ENCODE measurements at places on chromosomes 7 and 10.
A peak's percentile ranks its signal among the peaks of the same experiment; 100 is the strongest.

DNA sequence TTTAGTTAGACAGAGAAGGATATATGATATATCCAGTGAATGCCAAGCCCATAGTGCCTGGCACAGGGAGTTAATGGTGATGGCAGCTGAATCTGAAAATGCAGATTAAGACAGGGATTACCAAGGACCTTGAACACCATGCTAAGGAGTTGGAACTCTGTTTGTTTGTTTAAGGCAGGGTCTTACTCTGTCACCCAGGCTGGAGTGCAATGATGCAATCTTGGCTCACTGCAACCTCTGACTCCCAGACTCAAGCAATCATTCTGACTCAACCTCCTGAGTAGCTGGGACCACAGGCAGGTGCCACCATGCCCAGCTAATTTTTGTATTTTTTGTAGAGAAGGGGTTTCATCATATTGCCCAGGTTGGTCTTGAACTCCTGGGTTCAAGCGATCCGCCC lies 1.6 kb downstream of the AKR1D1 start:
- ATAC-seq = no peak

DNA sequence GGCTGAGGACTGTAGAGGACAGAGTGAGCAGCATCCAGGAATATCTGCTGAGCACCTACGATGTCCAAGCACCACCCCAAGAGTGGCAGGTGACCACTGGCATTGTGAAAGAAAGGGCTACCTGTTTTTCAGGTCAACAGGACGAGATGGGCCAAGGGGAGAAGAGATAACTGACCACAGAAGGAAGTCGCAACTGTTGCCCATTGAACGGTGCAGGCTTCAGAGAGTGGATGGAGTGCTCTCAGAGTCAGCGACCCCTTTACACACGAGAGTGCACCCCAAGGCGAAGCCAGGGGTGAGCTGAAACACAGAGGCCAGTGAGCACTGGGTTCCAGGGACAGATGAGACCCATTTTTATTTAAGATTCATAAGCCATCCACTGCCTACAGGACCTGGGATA lies 42.3 kb downstream of the HIPK2 start:
- ATAC-seq = no peak

DNA sequence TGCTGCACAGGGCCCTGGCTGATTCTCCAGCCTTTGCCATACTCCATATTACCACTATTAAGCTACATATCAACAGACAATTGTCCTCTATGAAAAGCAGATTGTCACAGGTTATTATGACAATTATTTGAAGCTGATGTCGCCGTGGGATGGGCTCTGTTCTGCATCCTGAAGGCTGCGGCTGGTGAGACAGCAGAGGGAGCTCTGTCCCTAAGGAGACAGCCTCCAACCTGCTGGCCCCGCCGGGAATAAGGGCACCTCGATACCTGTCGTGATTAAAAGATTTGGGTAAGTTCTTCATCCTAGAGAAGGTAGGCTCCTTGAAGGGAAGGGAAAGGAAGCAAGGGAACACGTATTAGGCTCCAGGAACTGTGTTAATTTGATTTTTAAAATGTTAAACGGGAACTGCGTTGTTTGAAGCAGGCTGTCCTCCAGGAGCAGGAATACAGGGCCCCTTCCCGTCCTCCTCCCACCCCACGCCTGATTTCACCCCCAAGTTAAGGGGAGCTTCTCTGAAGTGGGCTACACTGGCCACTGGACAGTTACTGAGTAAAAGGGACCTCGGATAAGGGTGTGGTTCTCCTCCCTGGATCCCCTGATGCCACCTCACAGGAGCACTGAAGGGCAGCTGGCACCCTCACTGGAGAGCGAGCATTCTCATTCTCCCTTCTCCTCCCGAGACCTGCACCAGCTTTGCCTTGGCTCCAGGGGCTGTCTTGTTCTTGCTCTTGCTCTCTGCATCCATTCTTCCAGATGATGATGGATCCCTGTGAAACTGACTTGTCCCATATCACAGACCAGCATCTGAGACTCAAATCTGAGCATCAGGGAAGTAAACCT lies 11.8 kb upstream of the TIAL1 start:
- peak; percentile 56 for ATAC-seq

DNA sequence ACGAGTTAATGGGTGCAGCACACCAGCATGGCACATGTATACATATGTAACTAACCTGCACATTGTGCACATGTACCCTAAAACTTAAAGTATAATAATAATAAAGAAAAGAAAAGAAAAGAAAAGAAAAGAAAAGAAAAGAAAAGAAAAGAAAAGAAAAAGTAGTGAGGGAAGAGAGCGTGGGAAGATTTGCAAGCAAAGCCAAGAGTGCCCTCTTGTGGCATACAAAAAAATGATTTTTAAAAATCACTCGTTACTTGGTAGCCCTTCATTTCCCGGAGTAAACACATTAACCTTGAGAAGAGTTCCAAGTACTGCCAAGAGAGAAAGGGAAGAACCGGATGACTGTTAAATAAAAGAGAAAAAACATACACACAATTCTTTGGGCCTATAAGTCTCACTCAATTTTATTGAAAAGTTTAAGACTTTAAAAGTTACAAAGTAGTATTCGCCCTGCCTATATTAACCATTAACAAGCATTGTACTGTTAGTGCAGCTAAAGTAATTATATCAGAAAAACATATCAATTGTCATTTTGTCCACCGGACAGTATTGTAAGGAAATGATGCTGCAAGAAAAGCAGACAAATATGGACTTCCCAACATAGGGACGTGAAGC lies 6.2 kb upstream of the CH25H start:
- no peak for ATAC-seq

GRCh38 chr7:32115831-32116230 lies 45.6 kb upstream of the PDE1C start:
- no peak for ATAC-seq

GRCh38 chr10:116815641-116816415 lies 33.5 kb upstream of the ENO4 start:
- no peak for ATAC-seq

DNA sequence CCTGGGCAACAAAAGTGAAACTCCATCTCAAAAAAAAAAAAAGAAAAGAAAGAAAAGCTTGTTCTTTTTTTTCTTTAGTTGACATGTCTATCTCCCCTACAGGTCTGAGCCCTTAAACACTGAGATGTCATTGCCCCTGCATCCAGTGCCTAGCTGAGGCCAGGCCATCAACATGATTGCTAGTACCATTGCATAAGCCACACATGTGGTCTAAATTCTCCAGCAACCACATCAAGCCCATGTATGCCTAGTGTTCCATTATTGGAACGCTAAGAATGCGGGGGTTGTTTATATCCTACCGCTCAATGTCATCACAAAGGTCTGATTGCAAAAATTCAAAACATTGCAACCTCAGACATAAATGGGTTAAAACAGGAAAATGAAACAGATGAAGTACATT lies 62.7 kb downstream of the NPTX2 start:
- ATAC-seq = no peak

GRCh38 chr7:77550586-77550985 lies 13.5 kb downstream of the PTPN12 start:
- ATAC-seq = no peak

DNA sequence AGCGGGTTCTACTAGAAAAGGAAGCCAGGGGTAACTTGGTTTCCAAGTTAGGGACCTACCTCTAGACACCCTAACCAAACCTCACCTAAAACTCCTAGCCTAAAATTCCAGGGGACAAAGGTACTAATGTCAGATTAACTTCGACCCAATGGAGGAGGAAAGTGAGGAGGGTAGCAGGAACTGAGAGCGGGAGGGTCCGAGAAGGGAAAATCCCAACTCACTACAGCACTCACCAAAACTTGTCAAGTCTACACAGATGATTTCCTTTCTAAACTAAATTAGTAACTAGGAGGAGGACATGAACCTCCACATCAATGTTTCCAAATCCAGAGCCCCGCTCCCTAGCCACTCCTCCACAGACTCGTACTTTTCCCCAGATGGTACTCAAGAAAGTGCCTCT lies 22.6 kb downstream of the CHCHD3 start:
- ATAC-seq = no peak

DNA sequence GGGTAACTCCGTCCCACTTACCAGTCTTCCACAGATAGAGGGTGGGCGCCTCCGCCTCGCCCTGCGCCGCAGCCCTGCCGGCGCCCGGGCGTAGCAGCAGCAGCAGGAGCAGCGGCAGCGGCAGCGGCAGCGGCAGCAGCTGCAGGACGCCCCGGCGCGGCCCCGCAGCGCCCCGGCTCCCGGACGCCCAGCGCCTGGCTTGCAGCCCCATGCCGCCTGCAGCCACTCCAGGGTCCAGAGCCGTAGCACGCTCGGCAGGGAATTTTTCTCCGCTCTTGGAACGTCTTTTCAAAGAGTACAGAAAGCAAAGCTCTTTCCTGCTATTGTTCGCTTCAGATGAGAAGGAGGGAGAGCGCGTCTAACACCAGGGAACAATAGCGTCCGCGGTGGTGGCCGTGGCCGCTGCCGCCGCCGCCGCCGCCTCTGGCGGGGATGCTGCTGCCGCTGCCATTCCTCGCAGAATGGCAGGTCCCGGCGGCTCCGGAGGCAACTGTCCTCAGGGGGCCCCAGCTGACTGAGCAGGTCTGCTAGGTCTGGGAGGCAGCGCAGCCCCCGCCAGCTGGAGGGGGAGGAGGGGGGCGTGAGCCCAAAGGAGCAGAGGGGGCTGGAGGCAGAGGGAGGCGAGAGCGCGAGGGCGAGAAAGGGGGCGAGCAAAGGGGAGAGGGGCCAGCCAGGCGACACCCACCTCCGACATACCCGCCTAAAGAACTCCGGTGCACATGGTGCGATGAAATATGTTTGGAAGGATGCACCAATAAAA lies at the start of gene THSD7A:
THSD7A (minus strand) TSS at position 463 of the 760 bp plus-strand sequence; CDS start at position 211, 252 bp downstream.
- ATAC-seq = peak; percentile 41

DNA sequence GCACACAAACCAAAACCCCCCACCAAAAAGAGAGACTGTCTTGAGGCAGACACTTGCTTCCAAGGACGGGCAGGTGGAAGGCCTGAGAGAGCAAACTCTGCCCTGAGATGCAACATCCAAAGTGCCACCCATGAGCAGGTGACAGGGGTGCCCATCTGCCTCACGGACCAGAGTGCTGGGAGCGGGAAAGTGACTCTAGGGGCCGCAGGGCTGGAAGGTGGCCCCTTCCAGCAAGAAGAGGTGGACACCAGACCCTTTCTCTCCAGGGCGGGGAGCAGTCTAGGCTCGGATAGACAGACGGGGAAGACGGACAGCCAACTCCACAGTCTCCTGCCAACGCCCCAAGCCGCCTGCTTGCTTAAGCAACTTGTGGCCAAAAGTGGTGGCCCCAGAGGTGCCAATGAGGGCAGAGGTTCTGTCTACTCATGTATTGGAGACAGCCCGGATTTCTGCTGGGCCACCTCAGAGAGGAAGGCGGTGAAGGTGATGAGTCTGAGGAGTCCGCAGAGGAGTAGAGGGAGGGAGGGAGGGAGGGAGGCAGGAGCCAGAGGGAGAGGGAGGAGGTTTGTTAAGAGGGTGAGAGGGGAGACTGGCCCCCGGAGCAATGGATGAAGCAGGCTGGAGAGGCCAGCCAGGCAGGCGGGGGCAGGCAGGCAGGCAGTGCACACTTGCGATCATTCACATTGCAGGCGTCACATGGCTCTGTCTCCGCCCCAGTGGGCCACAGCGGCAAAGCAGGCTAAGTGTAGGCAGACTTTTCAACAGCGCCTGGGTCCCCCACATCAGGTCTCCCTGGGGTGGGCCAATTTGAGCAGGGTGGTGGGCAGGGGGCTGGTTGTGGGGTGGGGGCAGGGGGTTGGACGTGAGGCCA lies 65.6 kb downstream of the SLC29A4 start:
- no peak for ATAC-seq

GRCh38 chr10:72727130-72727529 lies 35.2 kb downstream of the MCU start:
- ATAC-seq = no peak

DNA sequence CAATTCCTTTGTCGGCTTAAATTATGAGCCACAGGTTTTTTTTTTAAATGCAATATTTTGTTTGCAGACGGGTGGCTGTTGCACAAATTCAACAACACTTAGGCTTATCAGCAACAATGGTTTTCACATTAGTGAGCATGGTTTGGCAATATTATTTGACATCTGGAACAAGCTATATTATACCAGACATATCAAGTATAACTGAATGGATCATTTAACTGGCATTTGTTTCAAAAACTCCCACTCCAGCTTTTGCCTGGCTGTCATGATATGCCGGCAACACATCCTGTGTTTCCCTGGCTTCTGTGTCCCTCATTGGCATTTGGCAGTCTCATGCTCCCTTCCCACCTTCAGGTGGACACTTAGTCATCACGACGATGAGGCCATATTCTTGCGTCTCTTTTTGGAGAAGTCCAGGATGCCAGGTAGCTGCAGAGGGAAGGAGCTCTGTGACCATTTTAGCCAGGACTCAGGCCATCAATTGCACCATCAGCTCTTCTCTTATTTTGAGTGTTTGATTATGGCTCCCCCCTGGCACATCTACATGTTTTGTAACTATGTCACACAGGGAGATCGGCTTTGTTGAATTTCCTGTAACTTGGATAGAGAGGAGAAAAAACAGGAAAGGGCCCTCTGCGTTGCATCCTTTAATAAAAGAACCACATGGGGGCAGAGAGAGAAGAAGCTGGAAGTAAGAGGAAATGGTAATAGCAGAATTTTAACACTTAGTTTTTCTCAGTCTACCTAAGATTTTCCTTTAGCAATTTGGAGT lies 413.9 kb downstream of the LRMDA start:
- no peak for ATAC-seq

- peak; percentile 56 for ATAC-seq
Measured at GRCh38 chr10:70324339-70324861, 40.6 kb upstream of the NPFFR1 start.

GRCh38 chr7:155506854-155507337 lies 39.5 kb downstream of the CNPY1 start:
- no peak for ATAC-seq

DNA sequence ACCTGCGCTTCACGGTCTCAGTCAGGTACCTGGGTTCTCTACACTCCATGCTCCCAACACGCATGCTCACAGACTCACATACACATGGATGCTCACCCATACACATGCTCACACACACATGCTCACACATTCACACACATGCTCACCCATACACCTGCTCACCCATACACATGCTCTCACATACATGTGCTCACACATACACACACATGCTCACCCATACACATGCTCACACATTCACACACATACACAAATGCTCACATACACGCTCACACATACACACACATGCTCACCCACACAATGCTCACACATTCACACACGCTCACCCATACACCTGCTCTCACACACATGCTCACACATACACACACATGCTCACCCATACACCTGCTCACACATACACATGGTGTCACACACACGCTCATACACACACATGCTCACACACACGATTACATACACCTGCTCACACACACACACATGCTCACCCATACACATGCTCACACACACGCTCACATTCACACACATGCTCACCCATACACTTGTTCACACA lies 119.9 kb downstream of the PAXIP1 start:
- ATAC-seq = no peak

- no peak for ATAC-seq
Measured at GRCh38 chr10:51214207-51215196, 140.2 kb downstream of the PRKG1 start.

GRCh38 chr7:70321016-70321590 lies 722.8 kb downstream of the AUTS2 start:
- no peak for ATAC-seq

GRCh38 chr7:141695803-141696289 lies 6.1 kb downstream of the DENND11 start:
- ATAC-seq = no peak
